ENCODE measurements at places on chromosomes 5 and 9.

DNA sequence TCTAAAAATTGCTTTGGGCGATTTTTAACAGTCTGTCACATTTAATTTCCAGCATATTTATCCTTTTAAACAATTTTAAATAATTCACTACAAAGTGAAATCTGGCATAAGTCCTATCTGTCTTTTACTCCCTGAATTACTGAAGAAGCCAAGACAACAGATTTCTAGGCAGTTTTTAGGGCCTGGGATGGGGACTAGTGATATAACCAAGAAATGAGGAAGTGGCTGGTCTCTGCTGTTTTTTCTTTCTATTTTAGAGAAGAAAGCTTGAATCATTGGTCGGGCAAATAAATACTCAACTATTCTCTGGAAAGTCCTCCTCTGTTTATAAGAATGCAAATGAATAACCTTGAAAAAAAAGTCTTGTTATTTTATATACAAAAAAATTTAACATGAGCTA is 79.7 kb upstream of the SSBP2 start:
- DNase-seq, result no peak

- no peak for DNase-seq
Measured at GRCh38 chr9:119802621-119803020, 433.4 kb upstream of the BRINP1 start.

- no peak for DNase-seq
Measured at GRCh38 chr5:167458412-167458811, 833.0 kb upstream of the WWC1 start.

GRCh38 chr9:8133606-8134005 is 334.0 kb upstream of the DMAC1 start:
- no peak for DNase-seq

DNA sequence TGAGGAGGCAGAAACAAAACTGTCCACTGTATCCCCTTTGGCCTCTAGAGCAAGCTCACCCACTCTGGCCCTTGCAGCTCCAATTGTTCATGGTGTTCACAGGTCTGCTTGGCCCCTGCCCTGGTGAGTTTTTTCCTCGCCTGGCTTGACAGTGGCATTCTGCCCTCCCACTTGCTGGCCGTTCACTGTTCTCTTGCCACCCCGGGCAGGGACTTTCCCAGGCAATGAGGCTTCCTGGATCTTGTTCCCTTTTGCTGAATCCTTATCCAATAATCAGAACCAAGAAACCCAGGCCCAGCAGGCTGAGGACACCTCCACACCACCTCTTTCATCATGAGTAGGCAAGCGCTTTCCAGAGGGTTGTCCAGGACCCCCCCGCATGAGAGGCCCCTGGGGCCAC is 31.2 kb downstream of the ZNF618 start:
- no peak for DNase-seq

GRCh38 chr5:62707131-62707530 is 128.5 kb downstream of the LRRC70 start:
- DNase-seq, result no peak
